H4 (cell line): ENCODE measurements at places on chromosomes 7 and 10. TPM values are rescaled to one million over a fixed set of nuclear protein-coding genes. Genes with fewer than 3 reads are reported as not detected.

Gene NRCAM
- total RNA-seq, result 2.4 and 2.5 TPM in 2 replicates

Gene MALRD1
- total RNA-seq, result 0.16 TPM in 1 of 2 replicates, not detected in the other

Gene HOXA6
- 0.64 and 0.70 TPM in 2 replicates for total RNA-seq

Gene FXYD4
- not detected in 2 replicates for total RNA-seq

Gene TUBB8
- total RNA-seq, result not detected in 2 replicates

Gene OR2A1
- not detected in 2 replicates for total RNA-seq

Gene GHITM
- total RNA-seq, result 260 TPM in 2 replicates

- no peak for DNase-seq
Observed at GRCh38 chr7:93920496-93921182, 896 bp upstream of the GNG11 start.

DNA sequence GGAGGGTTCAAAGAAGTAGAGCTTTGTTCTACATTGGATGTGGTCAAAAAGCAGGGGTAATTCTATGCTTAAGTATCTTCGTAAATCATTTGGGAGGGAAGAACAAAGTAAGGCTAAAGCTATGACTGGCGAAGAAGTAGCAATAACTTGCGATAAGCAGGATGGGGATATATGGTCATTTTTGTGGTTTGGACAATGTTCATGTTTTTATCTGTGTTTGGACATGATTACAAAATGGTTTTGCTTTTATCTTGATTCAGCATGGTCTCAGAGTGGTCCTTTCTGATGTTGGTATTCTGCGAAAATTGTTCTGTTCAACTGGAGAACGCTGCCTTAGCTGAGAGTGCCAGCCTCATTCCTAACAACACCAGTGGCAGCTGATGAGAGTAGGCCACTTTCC, 208.8 kb downstream of the SEMA3A start:
- no peak for DNase-seq

DNA sequence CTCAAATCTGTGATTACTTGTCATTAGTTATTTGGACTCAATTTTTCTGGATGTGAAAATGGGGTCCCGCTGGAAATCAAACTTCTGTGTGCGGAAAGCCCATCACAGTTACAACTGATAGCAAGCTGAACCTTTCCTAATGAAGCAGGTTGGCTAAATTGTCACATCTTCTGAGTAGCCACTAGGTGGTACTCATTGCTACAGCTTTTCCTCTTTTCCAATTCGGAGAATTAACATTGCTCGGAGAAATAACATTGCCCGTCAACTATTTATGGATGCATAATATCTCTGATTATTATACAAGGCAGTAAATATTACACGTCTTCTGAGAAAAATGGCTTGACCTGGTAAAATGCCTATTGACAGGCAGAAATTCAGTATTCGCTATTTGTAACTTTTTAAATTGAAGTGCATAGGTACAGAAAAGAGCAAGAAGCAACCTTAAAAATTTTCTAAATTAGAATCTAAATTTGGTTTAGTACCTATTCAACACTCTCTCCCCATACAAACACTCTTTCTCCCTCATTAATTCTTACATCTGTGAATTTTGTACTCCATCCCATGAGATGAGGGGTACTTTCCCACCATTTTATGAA, 17.3 kb upstream of the BLOC1S2 start:
- peak; percentile 20 for DNase-seq

DNA sequence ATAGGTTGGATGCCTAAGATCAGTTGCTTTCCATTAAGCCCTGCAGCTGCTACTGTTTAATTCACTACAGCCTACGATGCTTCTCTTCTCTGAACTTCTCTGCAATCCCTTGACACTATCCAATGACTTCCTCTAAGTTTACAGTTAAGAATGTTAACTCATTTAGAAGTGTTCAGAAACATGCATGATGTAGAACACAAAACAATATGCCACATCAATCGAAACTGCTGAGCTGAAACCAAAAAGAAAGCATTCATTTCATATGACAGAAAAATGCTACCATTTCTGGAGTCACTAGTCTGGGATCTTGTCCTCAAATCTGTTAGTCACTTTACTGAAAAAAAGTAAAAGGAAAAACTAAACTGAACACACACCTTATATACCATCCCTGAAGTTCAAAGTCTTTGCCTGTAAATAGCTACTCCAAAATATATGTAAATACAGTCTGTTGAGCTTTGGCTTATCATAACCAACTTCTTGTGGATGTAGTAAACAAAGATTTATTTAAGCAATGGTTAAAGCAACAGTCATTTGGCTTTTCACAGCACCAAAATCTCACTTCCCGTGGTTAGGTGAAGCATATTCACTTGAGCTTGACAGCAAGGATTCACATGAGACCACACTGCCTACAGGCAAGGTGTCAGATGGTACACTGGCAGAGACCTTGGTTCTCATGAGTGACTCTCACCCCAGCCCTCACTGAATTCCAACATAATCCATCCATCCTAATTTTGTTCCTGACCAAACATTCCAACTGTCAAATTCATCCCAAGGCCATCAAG, 187.0 kb downstream of the PPP1R17 start:
- no peak for DNase-seq

DNA sequence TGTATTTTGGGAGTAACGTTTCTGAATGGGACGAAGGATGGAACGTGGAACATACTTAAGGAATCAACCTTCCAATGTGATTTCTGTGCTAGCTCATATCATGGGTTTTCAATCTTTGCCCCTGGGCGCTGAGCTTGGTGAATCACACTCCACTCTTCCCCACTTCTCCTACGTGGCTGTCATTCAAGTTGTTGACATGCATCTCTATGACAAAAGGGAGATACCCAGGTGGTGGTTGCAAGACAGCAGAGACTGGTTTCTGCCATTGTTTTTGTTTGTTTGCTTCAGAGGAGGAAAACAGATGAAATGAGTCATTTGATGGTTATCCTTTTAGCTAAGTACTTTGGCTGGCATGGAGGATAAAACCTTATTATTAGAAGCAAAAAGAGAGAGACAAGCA, 573.9 kb downstream of the GATA3 start:
- no peak for DNase-seq

GRCh38 chr10:89309156-89310055, 7.6 kb downstream of the IFIT2 start:
- DNase-seq, result no peak

DNA sequence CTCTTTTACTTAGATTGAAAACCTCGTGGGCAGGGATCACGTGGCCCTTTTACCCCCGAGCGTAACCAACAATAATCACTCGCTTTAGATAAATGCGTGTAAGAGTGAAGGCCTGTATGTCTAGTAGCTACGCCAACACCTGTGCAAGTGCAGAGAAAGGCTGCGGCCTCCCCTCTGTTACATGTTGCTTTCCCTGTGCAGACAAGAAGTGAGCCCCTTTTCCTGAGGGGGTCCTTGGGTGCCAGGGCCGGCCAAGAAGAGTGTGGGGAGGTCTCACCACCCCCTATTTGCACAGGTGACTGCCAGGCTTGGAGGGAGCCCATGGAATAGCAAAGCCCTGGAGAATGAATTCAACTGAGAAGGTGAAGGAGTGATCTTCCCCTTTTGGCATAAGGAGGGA, 35.6 kb upstream of the CNPY1 start:
- DNase-seq, result no peak

DNA sequence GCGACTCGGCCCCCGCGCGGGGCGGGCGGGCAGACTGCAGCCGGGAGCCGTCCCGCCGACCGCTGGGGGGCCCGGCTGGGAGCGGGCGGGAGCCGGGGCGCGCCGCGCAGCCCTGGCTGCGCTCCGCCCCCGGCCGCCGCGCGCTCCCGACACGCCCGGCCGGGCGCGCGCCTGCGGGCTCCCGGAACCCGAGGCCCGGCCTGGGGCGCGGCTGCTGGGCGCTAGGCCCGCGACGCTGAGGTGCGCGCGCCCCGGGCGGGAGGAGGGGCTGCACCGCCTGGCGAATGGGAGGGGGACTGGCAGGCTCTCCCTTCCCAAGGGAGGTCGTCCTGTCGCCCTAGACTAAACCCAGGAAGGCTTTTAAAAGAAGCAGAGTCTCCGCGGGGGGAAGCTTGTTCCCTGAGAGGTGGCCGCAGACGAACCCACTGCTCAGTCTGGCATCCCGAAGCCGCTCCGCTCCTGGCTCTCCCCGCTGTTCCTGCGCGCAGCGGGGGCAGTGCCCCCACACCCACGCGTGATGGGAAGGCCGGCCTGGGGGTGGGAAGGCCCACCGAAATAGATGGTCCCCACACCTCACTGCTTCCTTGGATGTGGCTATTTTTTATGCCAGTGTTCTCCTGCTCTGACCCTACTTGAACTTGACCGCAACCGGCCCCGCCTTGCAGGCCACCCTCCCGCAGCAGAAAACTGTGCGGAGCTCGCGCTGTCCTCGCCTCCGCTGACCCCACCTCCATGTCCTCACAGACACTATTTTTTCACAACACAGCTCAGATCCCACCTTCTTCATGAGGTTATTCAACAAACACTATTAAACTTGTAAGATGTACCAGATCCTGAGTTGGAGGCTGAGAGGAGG, at the start of gene VOPP1:
TSS of gene VOPP1 (minus strand) at position 125 of the 856 bp plus-strand sequence. CDS start 178 bp downstream, outside the sequence.
- peak; percentile 51 for DNase-seq

DNA sequence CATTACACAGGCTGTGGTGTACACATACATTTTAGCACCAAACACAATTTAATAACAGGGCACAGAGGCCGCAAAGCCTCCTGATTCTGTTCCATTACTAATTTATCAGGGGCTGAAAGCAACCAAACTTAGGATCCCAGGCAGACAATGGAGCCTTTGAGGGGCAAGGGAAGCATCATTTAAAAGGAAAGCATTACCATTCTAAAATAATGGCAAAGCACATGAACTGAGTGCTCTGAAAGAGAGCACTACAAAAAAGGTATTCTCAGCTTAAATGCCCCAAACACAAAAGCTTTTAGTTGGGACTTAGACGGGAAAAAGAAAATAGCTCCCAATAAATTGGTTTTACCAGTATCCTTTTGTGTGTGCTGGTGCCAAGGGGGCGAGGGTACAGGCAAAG, 282.0 kb upstream of the ETV1 start:
- no peak for DNase-seq

DNA sequence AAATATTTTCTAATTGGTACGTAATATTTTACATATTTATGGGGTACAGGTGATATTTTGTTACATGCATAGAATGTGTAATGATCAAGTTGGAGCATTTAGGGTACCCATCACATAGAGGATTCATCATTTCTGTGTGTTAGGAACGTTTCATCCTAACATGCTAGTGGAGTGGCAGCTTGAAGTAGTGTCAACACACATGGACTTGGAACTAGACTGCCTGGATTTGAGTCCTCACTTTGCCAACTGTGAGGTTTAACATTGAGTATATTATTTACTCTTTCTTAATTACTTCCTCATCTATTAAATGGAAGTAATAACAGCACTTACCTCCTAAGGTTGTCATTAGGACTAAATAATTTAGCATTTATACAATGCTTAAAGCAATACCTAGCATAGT, 241.9 kb downstream of the PLXDC2 start:
- DNase-seq, result no peak

GRCh38 chr10:69426376-69426727, 9.6 kb upstream of the TACR2 start:
- DNase-seq, result no peak

DNA sequence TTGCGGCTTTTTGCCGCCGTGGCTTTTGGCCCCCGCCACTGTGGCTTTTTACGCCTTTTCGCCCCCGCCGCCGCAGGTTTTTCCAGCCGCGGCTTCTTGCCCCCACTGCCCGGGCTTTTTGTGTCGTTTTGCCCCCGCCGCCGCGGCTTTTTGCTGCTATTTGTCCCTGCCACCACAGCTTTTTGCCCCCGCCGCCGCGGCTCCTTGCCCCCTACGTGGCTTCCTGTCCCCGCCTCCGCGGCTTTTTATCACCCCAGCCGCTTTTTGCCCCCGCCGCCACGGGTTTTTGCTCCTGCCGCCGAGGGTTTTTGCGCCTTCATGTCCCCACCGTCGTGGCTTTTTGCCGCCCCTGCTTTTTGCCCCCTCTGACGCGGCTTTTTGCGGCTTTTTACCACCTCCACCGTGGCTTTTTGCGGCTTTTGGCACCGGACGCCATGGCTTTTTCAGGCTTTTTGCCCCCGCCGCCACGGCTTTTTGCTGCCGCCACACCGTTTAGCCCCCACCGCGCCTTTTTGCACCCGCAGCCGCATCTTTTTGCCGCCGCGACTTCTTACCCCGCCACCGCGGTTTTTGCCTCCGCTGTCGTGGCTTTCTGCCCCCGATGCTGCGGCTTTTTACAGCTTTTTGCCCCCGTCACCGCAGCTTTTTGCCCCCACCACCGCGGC, 637.0 kb downstream of the ZNF716 start:
- DNase-seq, result no peak

DNA sequence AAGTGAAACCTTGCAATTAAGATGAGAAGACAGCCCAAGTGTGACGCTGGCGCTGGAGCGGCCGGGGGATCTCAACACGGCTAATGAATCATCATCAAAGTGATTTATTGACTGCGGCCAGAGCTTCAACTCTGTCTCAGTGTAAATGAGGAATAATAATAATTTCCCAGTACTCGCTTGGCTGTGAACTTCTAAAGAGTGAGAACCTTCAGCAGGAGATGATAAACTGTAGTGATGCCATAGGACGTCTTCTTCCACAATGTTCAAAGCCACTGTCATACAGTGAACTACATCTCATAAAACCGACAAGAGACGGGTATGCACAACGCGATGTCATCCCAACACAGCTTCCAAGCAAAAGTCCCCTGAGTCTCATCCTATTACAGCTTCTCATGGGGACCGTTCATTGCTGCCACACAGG, 123.6 kb upstream of the NOBOX start:
- DNase-seq, result no peak

DNA sequence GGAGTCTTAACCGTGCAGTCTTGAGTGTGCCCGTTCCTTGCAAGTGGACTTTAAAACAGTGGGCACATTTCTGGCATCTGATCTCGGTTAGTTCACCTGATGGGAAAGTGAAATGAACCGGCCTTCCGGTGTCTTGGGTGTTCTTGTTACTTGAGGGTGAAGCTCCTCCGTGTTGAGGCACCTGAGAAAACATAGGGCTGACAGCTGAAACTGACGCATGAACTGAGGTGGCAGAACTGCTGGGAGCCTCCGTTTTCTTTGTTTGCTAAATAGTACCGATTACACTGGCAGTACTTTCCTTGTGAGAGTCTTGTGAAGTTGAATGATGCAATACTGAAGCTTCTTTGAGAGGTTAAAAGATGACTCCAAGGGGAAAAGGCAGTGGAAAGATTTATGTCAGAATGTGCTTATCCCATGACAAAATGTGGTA, 62.8 kb upstream of the SAMD8 start:
- no peak for DNase-seq

DNA sequence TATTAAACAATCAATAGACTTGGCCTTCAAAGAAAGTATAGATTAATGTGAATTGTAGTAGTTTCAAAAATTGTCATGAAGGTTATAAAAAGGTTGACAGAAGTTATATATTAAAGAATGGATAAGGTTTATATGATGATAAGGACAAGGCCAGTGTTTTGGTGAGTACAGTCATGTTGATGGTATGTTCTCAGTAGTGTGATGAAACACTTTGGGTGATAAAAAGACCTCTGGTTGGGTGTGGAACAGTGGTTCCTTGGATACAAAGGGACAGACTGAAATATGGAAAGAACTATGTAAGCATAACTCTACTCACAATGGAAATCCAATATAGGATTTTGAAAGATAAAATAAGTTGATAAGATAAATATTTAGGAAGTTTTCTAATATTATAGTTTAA, 866.3 kb downstream of the ANKRD7 start:
- DNase-seq, result no peak
